ENCODE measurements at places on chromosomes 6 and 20.

GRCh38 chr20:45934046-45934585, 367 bp upstream of the PCIF1 start:
- peak; percentile 43 for DNase-seq

- no peak for DNase-seq
These were observed 216.8 kb downstream of the HACE1 start for GRCh38 chr6:104642871-104643270.

GRCh38 chr20:44646023-44646640, 5.4 kb downstream of the ADA start:
- DNase-seq = peak; percentile 99

- DNase-seq = no peak
These were observed 399.0 kb downstream of the CDKAL1 start for GRCh38 chr6:20933057-20933788.

- no peak for DNase-seq
These were observed 6.2 kb downstream of the NPBWR2 start for GRCh38 chr20:64100946-64101688.

GRCh38 chr6:70164556-70164955, 138.3 kb downstream of the COL9A1 start:
- no peak for DNase-seq

- DNase-seq = no peak
These were observed 99.3 kb downstream of the RPP40 start for GRCh38 chr6:4904461-4905025.

DNA sequence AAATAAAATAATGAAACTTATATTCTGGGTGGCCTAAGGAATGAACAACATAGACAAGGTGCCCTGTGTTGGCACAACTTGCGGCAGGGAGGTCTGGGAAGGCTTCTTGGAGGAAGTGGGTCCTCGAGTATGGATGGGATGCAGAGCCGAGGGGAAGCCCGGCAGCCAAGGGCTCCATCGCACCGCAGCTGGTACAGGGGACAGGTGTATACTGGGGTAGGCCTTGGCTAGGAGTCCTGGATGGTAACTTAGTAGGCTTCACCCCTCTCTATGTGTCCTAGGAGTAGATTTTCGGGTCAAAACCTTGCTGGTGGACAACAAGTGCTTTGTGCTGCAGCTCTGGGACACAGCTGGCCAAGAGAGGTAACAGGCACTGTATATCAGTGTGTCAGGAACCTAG, 28.0 kb downstream of the RAB44 start:
- no peak for DNase-seq

DNA sequence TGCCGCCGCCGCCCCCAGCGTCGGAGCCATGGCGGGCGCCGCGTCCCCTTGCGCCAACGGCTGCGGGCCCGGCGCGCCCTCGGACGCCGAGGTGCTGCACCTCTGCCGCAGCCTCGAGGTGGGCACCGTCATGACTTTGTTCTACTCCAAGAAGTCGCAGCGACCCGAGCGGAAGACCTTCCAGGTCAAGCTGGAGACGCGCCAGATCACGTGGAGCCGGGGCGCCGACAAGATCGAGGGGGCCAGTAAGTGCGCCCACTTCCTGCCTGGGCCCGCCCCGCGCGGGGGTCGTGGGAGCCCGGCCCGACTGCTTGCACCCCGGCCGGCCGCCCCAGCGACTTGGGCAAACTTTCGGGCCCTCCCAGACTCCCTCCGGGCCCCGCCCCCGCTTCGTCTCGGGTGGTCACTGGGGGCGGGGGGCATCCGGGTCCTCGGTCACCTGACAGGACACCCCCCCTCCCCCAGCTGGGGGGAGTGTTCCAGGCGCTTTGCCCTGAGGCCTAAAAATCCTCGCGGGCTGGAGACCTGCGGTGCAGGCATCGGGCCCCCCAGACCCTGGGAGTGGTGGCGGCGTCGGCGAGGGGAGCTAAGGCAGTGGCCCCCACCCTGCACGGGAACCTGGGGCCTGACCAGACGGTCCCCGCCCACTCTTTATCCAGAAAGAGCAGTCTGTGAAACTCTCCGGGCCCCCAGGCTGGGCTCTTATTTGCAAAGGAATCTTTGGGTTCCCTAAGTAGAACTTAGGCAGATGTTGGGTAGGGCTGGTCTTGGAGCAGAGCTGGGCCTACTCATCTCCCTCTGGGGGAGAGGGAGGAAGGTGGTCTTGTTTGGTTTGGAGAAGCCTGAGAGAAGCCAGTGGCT, 501 bp downstream of the PLCG1 start:
- DNase-seq = peak; percentile 44

GRCh38 chr6:88298066-88298845, 132.1 kb upstream of the CNR1 start:
- no peak for DNase-seq

- DNase-seq = no peak
These were observed 431.1 kb downstream of the NKAIN2 start for GRCh38 chr6:124234801-124235200.

GRCh38 chr20:34564833-34565232, 6.3 kb downstream of the MAP1LC3A start:
- DNase-seq = no peak

DNA sequence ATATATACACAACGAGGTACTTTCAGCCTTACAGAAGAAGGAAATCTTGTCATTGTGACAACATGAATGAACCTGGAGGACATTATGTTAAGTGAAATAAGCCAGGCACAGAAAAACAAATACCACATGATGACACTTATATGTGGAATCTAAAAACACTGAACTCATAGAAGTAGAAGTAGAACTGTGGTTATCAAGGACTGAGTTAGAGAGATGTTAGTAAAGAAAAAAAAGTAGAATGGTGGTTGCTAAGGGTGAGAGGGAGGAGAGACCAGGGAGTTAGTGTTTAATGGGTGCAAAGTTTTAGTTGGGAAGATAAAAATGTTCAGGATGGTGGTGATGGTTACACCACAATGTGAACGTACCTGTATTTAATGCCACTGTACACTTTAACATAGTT, 4.8 kb upstream of the STX11 start:
- DNase-seq = no peak

- peak; percentile 50 for DNase-seq
These were observed 1.7 kb downstream of the KCNK15 start for GRCh38 chr20:44747166-44748004.

DNA sequence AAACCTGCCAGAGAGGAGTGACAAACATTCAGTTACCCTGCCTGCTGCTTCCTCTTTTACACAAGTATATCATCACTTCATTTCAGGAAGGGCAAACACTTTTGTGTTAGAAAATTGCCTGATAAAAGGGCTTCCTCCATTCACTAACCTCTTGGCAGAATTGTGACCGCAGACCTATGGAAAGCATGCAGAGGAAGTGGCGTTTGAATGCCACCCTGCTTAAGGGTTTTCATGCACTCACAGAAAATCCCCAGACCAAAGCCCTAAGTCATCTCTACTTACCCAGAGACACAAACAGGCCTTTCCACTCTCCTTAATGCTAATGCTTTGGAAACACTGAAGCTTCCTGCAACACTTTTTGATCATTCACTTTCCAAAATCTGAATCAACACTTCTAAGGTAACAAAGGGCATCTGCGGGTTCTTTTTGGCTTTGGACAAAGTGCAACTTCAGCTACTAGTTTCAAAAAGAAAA, 22.1 kb upstream of the RALGAPA2 start:
- peak; percentile 98 for DNase-seq

GRCh38 chr6:34455831-34456230, 10.0 kb upstream of the PACSIN1 start:
- DNase-seq = no peak

DNA sequence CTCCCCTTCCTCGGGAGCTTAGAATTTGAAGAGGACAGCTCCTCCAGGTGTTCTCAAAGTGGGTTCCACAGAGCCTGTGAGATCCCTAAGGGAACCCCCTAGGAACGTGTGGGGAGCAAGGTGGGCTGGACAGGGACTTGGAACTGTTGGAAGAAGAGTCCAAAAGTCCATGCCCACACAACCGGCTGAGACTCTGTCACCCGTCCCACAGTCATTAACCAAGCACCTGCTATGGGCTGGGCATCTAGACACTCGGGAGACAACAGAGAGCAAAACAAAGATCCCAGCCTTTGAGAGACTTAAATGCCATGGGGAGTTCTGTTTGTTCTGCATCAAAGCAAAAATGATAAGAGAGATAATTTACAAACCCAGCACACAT, 51.9 kb upstream of the SAYSD1 start:
- DNase-seq = no peak

DNA sequence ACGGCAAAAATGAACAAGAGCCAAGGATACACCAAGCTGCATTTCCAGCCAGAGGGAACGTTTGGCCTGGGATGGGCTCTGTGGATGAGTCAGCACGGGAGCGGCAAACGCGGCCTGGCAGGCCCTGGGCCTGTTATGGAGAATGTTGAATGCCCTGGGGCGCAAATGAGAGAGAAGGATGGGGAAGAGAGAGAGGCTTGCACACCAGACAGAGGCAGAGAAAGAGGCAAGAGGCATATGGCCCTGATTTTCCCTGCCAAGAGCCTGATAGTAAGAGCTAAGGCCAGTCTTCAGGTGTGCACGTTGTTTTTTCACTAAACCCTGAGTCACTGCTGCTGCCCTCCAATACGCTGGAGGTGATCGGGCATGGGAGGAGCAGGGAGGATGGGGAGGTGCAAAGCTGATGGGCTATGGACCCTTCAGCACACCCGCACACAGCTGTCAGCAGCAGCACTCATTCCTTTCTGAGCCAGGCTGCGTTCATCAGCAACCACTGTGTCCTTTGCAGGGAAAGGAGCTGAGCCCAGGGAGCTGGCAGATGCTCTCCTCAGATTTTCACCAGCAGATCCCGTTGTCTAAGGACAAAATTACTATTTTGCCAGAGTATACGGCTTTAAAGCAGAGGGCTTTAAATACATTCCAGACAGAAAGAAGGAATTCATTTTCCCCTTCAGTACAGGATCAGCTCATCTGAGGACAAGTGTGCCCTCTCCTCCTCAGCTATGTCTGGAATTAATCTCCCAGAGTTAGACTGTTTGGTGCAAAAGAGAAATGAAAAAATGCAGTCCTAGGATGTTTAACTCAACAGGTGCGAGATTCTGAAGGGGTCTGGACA, 61.7 kb upstream of the SLC22A23 start:
- DNase-seq = no peak

GRCh38 chr20:18613553-18613952, 25.7 kb downstream of the DTD1 start:
- DNase-seq = no peak

- no peak for DNase-seq
These were observed 249.2 kb downstream of the FARS2 start for GRCh38 chr6:5510331-5511133.

- no peak for DNase-seq
These were observed 162.8 kb upstream of the MYLIP start for GRCh38 chr6:15966000-15966520.

GRCh38 chr6:46940433-46941226, 18.9 kb upstream of the ADGRF5 start:
- DNase-seq = no peak

DNA sequence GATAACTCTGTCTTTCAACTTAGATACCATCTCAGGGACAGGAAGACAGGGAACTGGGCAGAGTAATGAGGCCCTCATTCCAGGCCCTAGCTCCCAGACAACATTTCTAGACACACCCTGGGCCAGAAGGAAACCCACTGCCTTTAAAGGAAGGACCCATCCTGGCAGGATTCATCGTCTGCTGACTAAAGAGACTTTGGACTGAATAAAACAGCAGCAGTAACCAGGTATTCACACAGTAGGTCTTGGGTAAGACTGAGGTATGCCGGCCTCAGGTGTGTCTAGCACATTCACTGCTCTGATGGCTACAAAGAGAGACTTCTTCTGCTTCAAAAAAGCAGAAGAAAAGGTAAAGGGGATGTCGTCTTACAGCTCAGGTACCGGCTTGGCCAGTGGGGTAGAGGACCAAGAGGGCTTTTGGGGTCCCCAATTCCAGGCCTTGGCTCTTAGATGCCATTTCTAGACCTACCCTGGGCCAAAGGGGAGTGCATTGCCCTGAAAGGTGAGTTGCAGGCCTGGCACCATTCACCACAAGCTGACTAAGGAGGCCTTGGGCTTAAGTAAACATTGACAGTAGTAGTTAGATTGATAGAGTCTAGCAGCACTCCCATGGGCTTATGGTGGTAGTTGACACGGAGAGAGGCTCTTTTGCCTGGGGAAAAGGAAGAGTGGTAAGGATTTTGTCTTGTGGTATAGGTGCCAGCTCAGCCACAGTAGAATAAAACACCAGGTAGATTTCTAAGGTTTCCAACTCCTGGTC, 13.4 kb downstream of the SNX14 start:
- no peak for DNase-seq

DNA sequence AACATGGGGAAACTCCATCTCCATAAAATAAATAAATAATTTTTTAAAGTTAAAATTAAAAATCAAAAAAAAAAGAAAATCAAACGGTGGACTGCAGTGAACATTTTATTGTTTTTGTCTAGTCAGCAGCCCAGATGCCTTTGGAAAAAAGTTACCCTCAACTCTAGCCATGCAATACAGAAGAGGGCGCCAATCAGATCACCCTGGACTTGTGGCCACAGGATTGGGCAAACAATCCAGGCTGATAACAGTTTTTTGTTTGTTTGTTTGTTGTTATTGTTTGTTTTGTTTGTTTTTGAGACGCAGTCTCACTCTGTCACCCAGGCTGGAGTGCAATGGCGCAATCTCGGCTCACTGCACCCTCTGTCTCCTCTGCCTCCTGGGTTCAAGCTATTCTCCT, 30.5 kb upstream of the NELFCD start:
- no peak for DNase-seq

- peak; percentile 27 for DNase-seq
These were observed 37.1 kb downstream of the QRSL1 start for GRCh38 chr6:106666282-106667021.

DNA sequence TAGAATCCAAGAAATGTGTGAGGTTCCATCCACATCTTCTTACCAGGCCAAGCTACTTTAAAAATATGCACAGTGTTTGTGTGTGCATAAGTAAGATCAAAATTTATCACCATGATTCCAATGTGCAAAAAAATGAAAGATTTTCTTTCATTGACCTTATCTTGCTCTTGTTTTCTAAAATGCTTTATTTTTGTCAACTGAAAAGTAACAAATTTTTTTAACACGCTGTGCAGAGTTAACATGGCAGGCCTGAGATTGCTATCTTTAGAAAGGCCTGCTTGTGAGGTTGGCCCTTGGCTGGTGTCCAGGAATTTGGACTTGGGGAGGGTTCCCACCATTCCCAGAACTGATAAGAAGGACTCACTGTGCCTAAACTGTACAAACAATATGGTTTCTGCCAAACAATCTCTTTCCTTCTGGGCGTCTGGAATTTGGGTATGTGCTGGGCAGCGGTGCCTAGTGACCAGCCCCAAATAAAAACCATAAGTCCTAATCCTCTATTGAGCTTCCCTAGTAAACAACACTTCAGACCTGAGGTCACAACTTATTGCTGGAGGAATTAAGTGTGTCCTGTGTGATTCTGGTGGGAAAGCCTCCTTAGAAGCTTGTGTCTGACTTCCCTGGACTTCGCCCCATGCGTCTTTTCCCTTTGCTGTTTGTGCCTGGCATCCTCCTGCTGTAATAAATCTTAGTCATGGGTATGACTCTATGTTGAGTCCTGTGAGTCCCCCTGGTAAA, 19.8 kb upstream of the MYLIP start:
- DNase-seq = no peak

DNA sequence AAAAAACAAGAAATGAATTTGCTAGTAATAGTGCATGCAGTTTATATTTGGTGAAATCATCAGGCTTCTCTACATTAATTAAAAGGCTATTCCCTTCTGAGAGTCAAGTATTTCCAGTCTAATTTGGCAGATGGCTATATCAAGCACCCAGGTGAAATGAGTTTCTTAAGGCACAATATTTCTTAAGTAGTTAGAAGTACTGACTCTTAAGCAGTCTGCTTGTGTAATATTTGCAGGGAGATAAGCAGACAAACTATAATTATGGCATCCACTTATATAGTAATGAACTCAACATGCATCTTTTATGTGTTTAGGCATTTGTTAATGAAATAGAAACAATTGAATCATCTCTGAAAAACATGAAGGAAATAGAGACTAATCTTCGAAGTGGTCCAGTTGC, 189.2 kb downstream of the UTRN start:
- no peak for DNase-seq

Data from Kasumi-1 (cell line).